CD8-positive, alpha-beta memory T cell (primary cell): ENCODE measurements at places on chromosomes 13 and 19. TPM values are rescaled to one million over a fixed set of nuclear protein-coding genes. Genes with fewer than 3 reads are reported as not detected.

GRCh38 chr19:2097203-2097885, 629 bp downstream of the IZUMO4 start:
- DNase-seq, result peak; percentile 40

DNA sequence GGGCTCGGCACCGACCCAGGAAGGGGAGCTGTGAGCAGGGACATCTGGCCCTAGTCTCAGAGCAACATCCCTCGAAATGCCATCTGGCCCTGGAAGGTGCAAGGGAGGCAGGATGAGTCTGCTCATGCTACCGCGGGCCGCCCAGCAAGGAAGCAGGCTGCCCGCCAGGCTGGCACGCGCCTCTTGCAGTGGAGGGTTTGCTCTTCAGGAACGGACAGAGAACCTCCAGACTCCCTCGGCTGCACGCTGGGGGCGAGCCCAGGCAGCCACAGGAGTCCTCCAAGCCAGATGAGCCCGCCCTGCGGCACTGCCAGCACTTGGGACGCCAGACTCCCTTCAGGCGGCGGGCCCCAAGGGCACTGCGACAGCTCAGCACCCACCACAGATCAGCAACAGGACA, 10.1 kb upstream of the ATP8B3 start:
- DNase-seq, result no peak

GRCh38 chr13:44436589-44437337, 63.1 kb downstream of the SERP2 start:
- DNase-seq, result peak; percentile 38

GRCh38 chr19:5228932-5229777, 111.5 kb downstream of the PTPRS start:
- DNase-seq, result no peak

DNA sequence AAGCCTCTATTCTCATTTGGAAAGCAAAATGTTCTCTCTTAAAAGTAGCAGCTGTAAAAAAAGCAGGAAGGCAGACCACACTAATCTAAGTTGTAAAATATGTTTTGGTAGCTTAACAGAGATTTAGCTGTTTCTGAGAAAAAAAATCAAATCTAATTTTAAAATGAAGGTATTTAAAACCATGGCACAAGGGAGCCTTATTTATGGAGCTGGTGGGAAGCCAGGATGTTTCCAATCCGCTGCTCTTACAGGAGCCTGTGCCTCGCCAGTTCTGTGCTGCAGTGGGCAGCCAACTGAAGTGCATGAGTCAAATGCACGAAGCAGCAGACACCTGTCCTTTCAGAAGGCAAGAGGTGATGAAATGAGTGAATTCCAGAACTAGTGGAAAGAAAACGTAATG, 28.2 kb downstream of the GPC6 start:
- no peak for DNase-seq

- DNase-seq, result peak; percentile 5
Measured at GRCh38 chr19:45952686-45953505, 20.8 kb downstream of the NOVA2 start.

DNA sequence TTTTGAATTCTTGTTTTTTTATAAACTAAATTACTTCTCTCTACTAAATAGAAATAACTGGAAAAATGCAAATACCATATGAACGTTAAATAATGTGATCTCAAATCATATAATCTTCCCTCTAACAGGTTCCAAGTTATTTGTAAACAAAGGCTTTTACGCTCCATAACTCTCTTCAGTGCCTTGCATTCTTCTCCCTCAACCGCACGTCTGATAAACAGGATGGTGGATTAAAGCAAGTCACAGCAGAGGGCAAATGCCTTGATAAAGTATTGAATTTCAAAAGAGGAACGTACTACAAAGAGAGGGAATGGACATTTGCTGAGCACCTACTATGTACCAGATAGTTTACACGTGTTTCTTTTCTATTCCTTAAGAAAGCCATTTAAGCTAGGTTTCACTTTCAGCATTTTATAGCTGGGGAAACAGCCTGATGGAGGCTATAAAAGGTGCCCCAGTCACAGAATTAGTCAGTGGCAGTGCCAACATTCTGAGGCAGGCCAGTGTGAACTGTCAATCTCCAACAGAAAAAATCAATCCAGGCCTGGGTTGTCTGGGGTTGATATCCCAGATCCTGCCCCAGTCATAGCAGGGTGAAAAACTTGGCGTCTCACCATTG, 15.8 kb downstream of the MRPS31 start:
- DNase-seq, result no peak

- no peak for DNase-seq
Measured at GRCh38 chr13:45055198-45055901, 65.0 kb upstream of the GTF2F2 start.

DNA sequence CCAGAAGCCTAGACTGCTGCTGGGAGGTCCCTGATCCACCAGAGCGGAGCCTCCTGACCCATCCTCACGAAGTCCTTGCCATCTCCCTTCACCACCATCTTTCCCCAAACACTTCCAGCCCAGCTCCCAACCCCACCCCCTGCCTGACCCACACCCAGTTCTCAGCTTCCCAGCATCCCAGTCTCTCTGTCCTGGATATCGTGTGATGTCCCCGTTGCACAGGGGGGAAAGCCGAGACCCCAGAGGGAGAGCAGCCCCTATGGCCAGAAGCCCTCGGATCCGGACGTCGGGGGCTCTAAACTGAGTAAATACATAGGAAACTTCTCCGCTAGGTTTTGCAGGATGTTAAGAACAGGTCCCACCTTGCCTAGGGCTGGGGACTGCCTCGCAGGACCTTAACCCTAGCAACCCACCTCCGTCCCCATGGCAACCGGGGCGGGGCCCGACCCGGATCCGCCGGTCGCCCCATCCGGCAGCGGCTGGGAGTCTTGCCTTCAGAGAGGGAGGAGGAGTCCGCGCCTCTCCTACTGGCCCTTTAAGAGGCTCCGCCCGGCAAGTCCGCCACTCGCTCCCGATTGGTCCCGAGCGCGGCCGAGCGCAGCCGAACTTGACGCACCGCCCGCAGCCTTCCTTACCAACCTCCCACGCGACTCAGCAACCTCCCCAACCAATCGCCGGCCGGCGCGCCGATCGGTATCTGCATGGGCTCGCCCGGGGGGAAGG, 451 bp upstream of the HMG20B start:
- DNase-seq, result peak; percentile 98

GRCh38 chr13:110625771-110626321, 10.5 kb downstream of the NAXD start:
- DNase-seq, result no peak

- no peak for DNase-seq
Measured at GRCh38 chr19:28210886-28211285, 1002.1 kb downstream of the UQCRFS1 start.

- DNase-seq, result no peak
Measured at GRCh38 chr13:41137241-41137640, 4.6 kb upstream of the KBTBD6 start.

DNA sequence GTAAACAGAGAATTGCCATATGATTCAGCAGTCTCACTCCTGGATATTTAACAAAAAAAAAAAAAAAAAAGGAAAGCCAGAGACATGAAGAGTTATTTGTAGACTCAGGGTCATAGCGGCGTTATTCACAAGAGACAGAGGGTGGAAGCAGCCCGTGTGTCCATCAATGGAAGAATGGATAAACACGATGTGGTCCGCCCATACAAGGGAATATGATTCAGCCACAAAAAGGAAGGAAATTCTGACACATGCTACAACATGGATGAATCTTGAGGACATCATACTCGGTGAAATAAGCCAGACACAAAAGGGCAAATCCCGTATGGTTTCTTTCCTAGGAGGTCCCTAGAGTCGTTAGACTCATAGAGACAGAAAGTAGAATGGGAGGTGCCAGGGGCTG, 14.8 kb downstream of the ACSBG2 start:
- DNase-seq, result no peak

DNA sequence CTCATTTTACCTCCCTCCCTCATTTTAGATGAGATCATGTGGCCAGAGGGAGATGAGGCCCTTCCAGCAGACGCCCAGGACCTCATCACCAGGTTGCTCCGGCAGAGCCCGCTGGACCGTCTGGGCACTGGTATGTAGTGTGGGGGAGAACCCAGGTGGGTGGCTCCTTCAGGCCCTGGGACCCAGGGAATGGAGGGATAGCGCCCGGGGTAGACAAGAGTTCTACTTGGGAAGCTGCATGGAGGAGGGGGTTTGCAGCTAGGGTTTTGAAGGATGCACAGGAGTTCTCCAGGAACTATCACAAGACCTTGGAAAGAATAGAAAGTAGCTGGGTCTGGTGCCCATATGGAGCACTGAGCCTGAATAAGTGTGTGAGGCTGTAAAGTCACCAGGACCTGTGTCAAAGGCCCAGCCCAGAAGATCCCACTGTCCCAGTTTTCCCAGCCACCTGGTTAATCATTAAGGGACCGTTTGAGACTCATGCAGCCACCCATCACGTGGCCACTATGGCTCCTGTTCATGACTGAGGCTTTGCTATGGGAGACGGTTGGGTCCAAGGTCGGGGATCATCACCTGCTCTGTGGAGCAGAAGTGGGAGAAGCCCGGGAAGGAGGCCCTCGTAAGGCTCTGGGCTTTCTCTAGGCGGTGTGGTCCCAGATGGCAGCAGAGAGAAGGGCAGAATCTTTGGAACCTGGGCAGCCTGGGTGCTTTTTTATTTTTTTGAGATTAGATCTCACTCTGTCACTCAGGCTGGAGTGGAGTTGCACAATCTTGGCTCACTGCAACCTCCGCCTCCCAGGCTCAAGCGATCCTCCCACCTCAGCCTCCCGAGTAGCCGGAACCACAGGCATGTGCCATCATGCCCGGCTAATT, 17.0 kb upstream of the PIK3R2 start:
- no peak for DNase-seq

GRCh38 chr19:12331211-12331941, 2.1 kb downstream of the ZNF563 start:
- no peak for DNase-seq

DNA sequence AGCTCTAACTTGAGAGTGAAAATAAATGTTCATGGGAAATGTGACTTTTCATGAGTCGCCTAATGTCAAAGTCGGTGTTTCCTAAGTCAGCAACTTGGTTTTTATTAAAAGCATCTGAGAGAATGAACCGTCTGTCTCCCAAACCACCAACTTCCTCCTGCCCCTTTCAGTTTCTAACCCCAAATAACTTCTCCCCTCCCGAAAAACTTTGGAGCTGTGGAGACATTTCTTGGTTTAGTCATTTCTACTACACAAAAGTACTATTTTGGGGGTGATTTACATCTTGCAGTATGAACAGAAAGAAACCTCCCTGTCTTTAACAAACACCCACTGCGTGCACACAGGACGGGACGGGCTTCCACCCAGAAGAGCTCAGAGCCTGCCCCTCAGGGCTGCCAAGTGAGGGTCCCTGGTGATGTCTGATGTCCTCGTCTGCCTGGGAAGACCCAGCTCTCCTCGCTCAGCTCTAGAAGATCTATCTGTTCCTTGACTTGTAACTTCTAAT, 65.0 kb downstream of the RASA3 start:
- DNase-seq, result no peak

- peak; percentile 51 for DNase-seq
Measured at GRCh38 chr19:8505680-8506401, 3.4 kb upstream of the PRAM1 start.

DNA sequence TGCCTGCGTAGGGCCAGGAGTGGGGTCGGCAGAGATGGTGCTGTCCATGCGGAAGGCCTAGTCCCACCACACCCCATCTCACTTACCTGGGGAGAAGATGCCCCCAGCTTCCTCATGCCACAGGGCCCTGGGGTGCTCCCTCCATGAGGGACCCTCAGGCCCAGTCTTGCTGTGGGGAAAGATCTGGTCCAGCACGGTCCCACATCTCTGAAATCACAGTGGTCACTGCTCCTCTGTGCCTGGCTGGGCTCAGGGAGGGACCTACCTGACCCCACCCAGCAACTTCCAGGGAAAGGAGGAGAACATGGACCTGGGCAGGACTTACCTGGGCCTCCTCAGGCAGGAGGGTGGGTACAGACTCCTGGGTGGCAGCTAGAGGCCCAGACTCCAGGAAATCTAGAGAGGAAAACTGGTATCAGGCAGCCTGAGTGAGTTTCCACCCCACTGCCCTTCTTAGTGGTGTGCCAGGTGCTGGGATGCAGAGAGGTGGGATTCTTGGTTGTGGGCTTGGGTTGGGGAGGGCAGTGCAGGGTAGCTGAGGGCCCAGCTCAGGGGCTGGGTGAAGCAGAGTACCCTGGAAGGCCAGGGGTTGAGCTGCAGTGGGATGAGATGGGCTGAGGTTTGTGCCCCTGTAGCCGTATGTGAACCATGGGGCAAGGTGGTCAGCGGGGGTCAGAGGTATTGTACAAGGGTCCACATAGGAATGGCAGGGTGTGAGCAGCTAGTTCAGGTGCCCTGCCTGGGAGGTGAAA, 3.8 kb downstream of the MZF1 start:
- DNase-seq, result no peak

DNA sequence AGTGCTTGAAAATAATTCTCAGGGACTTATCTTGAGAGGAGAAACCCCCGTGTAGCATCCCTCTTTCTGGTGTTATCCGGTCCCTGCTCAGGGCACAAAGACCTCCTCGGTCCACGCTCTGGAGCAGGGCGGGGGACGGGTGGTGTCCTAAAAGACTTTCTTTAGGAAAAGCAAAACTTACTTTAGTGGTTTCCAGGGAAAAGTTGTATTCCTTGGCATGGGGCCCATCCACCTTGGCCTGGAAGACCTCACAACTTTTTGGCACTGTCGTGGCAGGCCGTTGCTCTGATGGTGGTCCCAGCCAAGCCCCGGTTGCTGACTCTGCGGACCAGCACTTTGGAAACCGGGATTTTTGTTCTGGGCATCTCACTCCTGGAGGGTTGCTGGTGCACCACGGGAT, 2.7 kb downstream of the AMER2 start:
- DNase-seq, result no peak

GRCh38 chr13:31380715-31381114, 180.9 kb downstream of the B3GLCT start:
- DNase-seq, result no peak

DNA sequence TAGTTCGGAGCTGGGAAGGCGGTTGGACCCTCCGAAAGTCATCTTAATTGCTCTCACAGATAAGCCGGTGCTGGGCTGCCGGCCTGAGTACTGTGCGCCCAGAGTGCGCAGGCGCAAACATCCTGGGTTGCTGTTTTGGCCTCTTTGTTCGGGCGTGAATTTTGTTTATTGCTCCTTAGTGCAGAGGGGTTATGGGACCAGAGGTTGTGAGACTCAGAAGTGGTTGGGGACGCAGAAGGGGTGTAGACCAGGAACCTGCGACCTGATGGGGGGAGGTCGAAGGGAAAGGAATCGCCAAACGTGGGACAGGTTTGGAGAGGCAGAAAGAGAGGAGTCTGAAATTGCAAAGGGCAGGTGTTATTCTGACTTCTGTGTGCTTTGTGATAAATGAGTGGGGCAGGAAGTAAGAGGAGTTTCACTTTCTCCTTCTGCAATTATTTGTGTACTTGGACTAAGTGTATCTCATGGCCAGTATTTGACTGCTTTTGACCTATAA, 607 bp upstream of the ZNF566 start:
- peak; percentile 58 for DNase-seq

- DNase-seq, result no peak
Measured at GRCh38 chr13:103487841-103488240, 421.6 kb upstream of the SLC10A2 start.

- DNase-seq, result no peak
Measured at GRCh38 chr13:79782541-79783205, 301.7 kb downstream of the NDFIP2 start.

The COX6B2 gene
- total RNA-seq, result not detected

The URAD gene
- not detected for total RNA-seq

The FCHO1 gene
- total RNA-seq, result 38.7 TPM

The LSR gene
- 27.5 TPM for total RNA-seq

The SPIB gene
- total RNA-seq, result 1.00 TPM

The TNFAIP8L1 gene
- 9.0 TPM for total RNA-seq
